Left ventricle myocardium superior (tissue), 1 donor: ENCODE measurements at places on chromosomes 3 and 15.

DNA sequence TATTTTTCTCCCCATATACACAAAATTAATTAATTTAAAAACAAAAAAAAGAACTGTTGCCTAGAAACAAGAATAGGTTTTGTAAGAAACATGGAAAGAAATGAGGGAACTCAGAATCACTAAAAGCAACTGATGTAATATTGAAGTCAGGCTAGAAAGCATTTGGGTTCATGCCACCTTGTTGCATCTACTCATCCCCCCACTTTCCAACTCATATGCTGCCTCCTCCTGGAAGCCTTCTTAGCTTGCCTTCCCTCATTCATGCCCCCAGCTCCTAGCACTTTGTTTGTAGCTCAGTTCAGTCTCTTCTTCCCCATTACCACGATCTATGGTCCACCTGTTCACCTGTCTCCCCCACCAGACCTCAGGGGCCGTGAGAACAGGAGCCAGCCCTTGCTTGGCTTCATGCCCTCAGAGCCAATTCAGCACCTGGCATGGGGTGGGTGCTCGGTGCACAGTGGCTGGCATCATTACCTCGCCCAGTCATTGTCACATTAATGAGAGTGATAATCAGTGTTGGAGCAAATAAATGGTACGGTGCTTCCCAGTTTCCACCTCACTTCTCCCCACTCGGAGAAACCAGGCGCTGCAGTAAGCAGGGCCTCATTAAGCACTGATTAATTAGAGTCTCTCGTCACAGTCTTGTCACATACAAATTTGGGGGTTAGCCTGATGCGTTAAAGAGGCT is 62.4 kb upstream of the SLC6A1 start:
- DNase-seq: no peak

- DNase-seq: peak; percentile 46
These were observed 160.0 kb upstream of the TLE3 start for GRCh38 chr15:70257573-70258248.

- no peak for DNase-seq
These were observed 13.4 kb downstream of the LRIG1 start for GRCh38 chr3:66487465-66487864.

DNA sequence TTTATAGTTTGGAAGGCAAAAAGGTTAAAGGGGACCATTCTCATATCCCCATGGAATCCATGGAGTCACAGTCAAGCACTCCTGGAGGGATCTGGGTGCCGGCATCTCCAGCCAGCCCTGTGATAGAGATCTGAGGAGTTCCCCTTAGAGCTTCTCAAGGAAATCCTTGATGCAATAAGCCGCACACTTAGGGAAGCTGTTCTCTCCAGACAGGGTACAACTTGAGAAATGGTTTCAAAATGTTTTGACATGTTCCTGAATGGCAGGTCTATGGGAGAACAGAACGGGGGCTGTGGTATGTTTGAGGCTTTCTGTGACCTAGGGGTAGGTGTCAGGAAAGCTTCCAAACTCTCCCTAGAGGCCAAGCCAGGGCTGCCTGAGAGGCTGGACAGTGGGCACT is 292.9 kb downstream of the TLE3 start:
- DNase-seq: no peak

GRCh38 chr3:134369231-134369741 is 5.0 kb downstream of the AMOTL2 start:
- DNase-seq: no peak

DNA sequence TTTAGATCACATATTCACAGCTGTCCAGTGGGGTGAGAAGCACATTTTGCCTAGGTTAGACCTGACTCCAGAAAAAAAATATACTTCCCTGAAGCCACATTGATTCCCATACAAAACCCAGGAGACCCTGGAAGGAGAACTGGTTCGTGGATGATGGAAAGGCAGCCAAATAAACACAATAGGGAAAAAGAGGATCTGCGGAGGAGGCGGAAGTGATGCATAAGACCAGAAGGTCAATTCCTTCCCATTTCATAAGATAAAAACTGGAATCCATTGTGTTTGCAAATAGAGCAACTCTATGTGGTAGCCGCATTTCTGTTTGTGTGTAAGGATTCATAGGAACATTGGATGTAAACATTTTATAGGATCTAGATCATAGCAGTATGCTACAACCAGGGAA is 781.9 kb upstream of the GRM7 start:
- DNase-seq: no peak

DNA sequence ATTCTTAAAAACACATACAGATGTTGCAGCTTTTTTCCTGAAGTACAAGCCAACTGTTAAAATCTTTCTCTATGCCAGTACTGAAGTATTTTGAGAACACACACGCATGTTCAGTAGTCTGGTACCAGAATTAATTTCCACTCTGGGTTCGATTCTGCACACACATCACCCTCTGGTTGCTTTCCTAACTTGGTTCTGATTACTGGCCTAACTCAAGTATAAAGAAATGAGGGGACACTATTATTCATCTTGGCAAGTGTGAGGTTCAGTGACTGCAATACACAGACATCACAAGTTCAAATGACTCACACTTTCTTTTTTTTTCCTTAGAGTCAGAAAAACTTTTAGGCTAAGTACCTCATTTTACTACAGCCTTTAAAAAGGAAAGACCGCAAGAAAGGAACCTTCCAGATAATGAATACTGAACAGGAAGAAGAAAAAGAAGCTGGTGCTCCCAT is 37.4 kb upstream of the LDHAL6B start:
- DNase-seq: no peak

DNA sequence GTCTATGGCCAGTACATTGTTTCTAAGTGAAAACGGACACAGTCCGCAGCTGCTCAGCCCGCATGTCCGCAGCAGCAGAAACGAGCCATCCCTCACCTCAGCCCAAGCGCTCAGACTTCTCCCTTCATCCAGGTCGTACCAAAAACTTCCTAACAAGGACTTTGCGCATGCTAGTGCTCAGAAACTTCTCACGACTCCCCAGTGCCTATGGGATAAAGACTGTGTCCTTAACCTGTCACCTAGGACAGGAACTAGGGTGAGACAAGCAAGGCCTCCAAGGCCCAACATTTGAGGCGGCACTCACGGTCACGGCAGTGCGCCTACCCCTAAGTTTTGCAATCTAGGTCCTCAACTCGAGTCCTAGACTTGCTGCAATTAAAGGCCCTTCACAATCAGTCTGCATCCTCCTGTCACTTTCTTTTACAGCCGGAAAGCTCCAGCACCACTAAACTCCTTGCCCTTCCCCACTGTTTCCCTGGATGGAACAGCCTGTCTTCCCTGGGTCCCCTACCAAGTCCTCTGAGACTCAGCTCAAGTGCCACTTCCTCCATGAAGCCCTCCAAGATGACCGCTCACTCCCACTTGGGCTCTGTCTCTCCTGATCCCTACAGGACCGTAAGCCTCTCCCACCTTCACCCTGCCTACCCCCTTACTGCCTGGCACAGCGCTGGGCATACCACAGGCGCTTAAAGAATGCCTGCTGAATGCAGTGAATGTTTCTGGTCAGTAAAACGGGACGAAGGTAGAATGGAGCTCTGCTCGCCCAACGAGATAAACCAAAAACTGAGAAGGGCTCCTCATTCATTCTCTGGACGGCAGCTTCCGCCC is 1.2 kb downstream of the CLN6 start:
- DNase-seq: no peak

GRCh38 chr3:125428216-125428830 is 53.2 kb upstream of the ZNF148 start:
- no peak for DNase-seq

DNA sequence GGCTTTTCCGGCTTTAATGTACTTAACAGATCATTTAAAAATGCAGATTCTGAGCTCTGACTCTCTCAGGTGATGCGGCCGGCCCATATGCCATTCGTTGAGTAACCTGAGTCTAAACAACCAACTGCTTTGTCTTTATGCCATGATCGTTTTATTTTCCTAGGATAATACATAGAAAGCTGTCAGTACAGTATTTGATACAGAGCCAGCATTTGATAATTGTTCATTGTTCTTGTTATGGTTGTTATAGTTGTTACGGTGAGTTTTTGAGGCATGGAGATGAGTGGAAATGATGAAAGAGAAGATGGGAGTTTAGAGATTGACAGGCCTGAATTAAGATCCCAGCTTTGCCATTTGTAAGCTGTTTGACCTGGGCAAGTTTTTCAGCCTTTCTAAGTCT is 40.0 kb downstream of the TMEM45A start:
- no peak for DNase-seq

GRCh38 chr15:86136861-86137260 is 57.2 kb downstream of the AGBL1 start:
- no peak for DNase-seq

DNA sequence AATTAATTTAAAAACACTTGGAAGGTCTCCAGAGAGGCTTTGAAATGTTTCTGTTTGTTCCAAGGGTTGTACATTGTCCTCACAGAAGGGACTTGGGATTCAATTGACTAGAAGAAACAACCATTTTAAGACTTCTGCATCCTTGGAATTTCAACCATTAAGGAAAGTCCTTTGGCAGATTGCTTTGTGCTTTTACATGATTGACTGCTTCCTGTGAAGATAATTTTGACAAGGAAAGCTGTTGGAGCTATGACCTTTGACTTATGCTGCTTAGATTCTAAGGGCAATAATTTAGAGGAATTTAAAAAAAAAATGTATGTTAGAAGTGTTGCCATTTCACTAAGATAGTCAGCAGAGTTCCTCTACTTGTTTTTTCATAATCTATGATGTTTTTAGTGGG is 483.9 kb upstream of the TBL1XR1 start:
- no peak for DNase-seq

DNA sequence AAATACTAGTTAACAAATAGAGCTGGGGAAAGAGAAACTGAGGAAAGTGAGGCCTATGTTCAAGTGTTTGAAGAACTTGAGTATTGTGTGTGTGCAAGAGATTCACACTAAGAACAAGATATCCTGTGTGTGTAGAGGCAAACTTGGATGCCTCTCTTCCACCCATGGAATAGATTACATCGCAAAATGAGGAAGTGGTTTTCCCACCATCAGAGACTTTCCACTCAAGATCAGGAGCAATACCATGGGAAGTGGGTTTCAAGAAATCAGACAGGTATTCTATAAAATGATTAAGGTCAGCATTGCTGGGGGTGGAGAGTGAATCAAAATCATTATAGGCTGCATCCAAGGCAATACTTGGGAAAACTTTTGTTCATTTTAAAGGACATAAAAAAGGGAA is 308.0 kb downstream of the FGF12 start:
- DNase-seq: no peak

GRCh38 chr3:51678641-51679040 is 7.6 kb downstream of the TEX264 start:
- DNase-seq: no peak

- no peak for DNase-seq
These were observed 19.1 kb upstream of the GOLGA8A start for GRCh38 chr15:34456658-34457057.

- peak; percentile 26 for DNase-seq
These were observed 10.3 kb upstream of the ROPN1B start for GRCh38 chr3:125958511-125959316.

- DNase-seq: no peak
These were observed 32.8 kb upstream of the EID1 start for GRCh38 chr15:48845123-48845522.

DNA sequence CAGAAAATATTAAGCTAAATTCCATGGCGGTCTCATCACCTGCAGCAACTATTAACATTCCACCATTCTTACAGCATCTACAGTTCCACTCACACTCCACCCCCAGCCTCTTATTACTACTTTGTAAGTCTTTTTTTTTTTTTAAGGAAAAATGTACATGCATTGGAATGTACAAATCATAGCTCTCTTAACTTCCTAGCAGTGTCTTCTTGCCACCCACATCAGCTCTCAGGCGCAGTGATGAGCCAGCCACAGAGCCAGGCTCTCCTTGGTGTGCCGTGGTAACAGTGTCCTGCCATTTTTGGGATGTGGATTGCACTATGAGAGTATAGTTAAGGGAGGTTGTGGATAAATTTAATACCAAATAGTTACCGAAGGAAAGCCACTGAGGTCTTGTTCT is 17.8 kb downstream of the ABHD17C start:
- DNase-seq: no peak

GRCh38 chr15:57152666-57153539 is 223.4 kb upstream of the CGNL1 start:
- no peak for DNase-seq

DNA sequence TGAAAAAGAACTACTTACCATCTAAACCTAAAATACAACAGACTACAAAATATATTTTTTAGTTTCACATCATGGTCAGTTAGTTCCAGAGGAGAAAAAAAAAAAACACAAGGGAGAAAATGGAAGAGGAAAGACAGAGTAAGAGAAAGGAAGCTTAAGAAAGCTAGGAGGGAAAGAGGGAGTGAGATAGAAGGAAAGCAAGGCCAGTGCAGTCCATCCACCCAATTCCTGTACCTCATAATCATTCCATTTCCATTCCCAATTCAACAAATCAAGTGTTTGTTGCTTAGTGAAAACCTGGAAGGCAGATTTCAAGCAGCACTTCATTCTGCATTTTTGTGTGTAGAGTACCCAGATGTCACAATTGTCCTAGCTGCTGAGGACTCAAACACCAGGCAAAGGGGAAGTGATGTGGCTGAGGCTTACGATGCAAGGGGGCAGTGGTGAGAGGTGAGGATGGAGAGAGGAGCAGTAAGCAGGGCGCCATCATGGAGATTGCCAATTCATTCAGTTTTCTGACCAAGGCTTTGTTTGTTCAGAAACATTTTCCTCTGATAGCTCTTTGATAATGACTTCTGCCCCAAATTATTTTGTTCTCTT is 83.6 kb upstream of the GSK3B start:
- no peak for DNase-seq

- no peak for DNase-seq
These were observed 5.6 kb downstream of the CPB1 start for GRCh38 chr3:148833223-148833622.

DNA sequence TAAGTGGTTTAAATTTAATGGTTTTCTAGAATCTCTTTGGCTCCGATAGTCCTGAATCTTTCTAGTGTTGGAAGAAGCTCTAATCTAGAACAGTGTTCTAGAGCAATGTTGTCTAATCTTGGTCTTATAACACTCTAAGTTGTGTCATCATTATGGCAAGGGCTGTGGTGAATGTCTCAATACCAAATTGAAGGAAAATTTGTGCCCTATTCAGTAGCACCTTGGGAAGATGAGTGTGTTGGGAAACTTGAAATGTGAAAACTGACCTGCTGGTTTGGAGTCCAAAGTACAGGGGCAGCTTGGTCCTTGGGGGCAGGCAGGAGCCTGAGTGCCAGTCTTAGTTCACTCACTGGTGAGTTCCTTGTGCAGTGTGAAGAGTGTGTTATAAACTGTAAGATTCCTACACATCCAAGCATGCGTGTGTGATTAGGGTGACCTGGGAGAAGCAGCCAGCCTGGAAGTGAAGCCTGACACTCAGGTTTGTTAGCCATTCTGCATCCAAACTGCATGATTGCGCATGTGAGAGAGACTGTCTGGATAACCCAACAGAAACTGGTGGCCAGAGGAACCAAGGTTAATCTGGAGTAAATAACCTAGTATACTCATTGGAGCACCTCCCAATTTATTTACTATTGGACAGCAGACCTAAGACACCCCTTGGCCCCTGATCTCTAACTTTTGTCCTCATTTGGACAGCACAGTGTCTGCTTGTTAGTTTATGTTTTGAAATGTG is 14.6 kb downstream of the ZNF592 start:
- no peak for DNase-seq
